ENCODE measurements at places on chromosomes 2 and 18.

GRCh38 chr2:109437325-109438090 lies 176.3 kb downstream of the SEPTIN10 start:
- no peak overlapping the region for H3K27ac ChIP-seq
- peaks cover 25% of the 10 kb centered on the region for H3K4me1 ChIP-seq
- H3K36me3 ChIP-seq, result peaks cover 14% of the 10 kb centered on the region
- H3K27me3 ChIP-seq, result no peaks in the 10 kb centered on the region

DNA sequence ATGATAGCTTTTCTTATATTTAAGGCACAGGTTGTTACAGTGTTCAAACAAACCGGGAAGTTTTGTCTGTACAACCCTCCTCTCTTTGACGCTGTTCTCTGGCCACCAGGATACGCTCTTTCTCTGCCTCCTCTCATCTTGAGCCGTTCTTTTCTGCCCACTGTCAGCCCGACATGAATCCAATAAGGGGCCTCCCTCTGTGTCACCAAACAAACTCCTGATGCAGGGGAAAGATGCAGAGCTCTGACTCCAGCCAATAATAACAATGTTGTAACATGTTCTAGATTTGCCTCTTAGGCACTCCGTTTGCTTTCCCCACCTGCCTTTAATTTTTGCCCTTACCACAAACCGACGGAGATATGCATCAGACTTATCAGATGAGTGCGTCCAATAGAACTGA lies 449.3 kb downstream of the SLC4A3 start:
- H3K27me3 ChIP-seq, result no peaks in the 10 kb centered on the region
- peak overlapping the region; percentile 44 for H3K4me3 ChIP-seq

DNA sequence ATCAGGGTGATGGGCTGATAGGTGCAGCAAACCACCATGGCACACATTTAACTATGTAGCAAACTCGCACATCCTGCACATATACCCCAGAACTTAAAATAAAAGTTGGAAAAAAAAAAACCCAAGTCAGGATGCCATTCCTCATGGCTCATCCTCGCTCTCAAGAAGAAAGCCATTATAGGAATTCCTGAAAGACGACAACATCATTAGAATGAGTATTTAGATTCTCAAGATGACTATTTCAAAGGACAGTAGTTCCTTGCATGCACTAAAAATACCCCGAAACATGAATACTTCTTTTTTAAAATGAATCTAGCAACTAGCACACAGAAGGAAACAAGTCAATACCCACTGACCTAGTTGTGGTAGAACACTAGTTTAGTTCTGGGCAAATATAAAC lies 285.8 kb upstream of the REV1 start:
- H3K27me3 ChIP-seq, result no peaks in the 10 kb centered on the region
- no peak overlapping the region for H3K4me3 ChIP-seq
- no peaks in the 10 kb centered on the region for H3K36me3 ChIP-seq
- peaks cover 5% of the 10 kb centered on the region for H3K4me1 ChIP-seq
- H3K27ac ChIP-seq, result peak overlapping the region; percentile 60

- no peak overlapping the region for H3K4me3 ChIP-seq
- H3K27me3 ChIP-seq, result peaks cover 51% of the 10 kb centered on the region
- DNase-seq, result no peak
Measured at GRCh38 chr18:35876243-35876642, 96.2 kb upstream of the RMP24 start.

- DNase-seq, result no peak
- H3K27me3 ChIP-seq, result no peaks in the 10 kb centered on the region
- no peaks in the 10 kb centered on the region for H3K4me1 ChIP-seq
- H3K36me3 ChIP-seq, result no peaks in the 10 kb centered on the region
- no peak overlapping the region for H3K27ac ChIP-seq
Measured at GRCh38 chr2:48169141-48169592, 262.9 kb upstream of the FBXO11 start.

DNA sequence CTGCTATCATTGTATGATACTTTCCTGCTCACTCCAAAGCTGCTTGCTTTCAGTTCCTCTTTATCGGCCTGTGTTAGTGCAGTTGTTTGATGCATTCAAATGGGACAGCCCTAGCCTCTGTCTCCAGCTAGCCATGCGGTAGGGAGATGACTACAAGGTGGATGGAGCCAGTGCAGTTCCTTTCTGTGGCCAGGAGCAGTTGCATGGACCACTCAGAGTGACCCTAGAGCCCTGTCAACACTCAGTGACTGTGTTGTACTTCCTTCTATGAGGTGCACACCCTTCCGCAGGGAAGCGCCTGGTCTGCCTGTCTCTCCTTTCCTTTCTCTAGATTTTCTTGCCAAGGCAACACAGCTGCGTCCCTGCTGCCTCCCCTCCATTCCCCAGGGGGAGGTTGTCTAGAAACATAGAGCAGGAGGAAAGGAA lies 33.8 kb downstream of the KCNS3 start:
- H3K27ac ChIP-seq, result no peak overlapping the region
- DNase-seq, result no peak
- H3K4me3 ChIP-seq, result no peak overlapping the region
- H3K27me3 ChIP-seq, result no peaks in the 10 kb centered on the region

GRCh38 chr2:100143286-100143685 lies 896 bp upstream of the AFF3 start:
- H3K27ac ChIP-seq, result no peak overlapping the region
- peaks cover 12% of the 10 kb centered on the region for H3K27me3 ChIP-seq
- H3K36me3 ChIP-seq, result no peaks in the 10 kb centered on the region
- H3K4me1 ChIP-seq, result no peaks in the 10 kb centered on the region
- H3K4me3 ChIP-seq, result no peak overlapping the region

DNA sequence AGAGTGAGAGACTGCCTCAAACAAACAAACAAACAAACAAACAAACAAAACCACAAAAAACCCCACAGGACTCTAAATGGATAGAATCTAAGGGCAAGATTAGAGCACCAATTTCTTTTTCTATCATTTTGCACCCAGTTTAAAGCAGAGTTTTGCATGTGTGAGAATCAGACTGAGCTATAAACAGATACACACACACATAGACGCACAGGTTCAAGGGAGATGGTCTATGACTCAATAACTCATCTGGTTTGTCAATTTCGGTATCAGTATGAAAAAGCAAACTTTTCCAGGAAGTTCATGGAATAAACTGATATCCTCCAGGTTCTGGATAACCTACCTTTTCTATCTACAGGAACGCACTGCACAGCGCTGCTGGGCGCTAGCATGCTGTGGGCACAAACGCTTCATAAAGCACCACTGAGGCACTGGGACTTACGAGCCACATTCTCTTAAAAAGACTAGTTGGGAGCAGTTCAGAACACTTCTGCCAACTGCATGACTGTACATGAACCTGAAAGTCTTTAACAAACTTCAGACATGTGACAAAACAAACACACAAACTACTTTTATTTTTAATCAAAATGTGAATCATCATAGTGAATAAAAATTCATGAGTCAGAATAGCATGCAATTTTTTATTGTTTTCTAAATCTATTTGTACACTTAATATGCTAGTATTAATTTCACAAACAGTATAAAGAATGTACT lies 46.6 kb downstream of the ID2 start:
- DNase-seq, result no peak
- H3K27ac ChIP-seq, result no peak overlapping the region
- no peaks in the 10 kb centered on the region for H3K4me1 ChIP-seq
- H3K27me3 ChIP-seq, result no peaks in the 10 kb centered on the region
- H3K36me3 ChIP-seq, result peaks cover 43% of the 10 kb centered on the region

GRCh38 chr2:160703648-160704585 lies 210.3 kb upstream of the RBMS1 start:
- no peak overlapping the region for H3K4me3 ChIP-seq
- H3K27me3 ChIP-seq, result no peaks in the 10 kb centered on the region
- H3K4me1 ChIP-seq, result peaks cover 3% of the 10 kb centered on the region
- peak; percentile 33 for DNase-seq
- no peaks in the 10 kb centered on the region for H3K36me3 ChIP-seq

DNA sequence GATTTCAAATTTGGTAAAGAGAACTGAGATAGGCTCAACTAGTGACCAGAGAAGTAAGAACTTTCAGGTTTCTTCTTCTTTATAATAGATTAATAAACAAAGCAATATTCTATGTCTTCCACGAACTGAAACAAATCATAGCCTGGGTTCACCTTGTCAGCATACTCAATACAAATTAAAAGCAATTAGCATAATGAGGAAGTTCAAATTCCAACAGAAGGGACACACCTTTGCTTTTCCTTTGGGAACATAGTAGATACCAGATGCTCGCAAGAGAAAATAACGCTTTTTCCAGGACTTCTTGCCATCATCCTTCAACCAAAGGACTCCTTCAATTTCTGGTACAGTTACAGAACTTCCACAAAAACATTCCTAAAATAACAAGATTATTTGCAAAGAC lies 79.9 kb downstream of the RAPH1 start:
- H3K27ac ChIP-seq, result no peak overlapping the region
- peaks cover 2% of the 10 kb centered on the region for H3K4me1 ChIP-seq
- DNase-seq, result no peak
- no peak overlapping the region for H3K4me3 ChIP-seq
- no peaks in the 10 kb centered on the region for H3K27me3 ChIP-seq

- H3K36me3 ChIP-seq, result peaks cover 7% of the 10 kb centered on the region
- no peaks in the 10 kb centered on the region for H3K27me3 ChIP-seq
- no peaks in the 10 kb centered on the region for H3K4me1 ChIP-seq
Measured at GRCh38 chr18:24446453-24446852, 14.0 kb upstream of the HRH4 start.

DNA sequence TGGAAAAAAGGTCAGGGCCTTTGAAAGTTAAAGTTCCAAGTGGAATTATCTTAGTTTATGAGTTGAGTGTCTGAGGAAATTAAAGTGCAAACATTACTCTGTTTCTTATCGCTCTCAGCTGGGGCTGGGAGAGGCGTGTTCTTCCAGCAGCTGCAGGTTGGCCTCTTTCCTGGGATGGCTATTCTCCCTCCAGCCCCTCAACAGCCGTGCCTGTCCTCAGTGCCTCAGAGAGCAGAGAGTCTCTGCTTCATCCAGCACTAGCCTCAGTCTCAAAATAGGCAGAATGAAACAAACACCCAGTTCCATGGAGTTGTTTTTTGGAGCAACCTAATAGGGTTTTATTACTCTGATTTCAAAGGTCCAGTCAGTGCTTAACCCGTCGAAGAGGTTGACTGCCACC lies 298.1 kb downstream of the GALR1 start:
- H3K27me3 ChIP-seq, result no peaks in the 10 kb centered on the region
- no peaks in the 10 kb centered on the region for H3K4me1 ChIP-seq
- no peak for DNase-seq
- H3K27ac ChIP-seq, result no peak overlapping the region
- no peaks in the 10 kb centered on the region for H3K36me3 ChIP-seq

- no peak for DNase-seq
- peaks cover 19% of the 10 kb centered on the region for H3K27me3 ChIP-seq
- H3K4me1 ChIP-seq, result peaks cover 5% of the 10 kb centered on the region
- no peaks in the 10 kb centered on the region for H3K36me3 ChIP-seq
- no peak overlapping the region for H3K4me3 ChIP-seq
Measured at GRCh38 chr18:63182861-63183260, 136.7 kb downstream of the BCL2 start.

GRCh38 chr18:48949050-48949605 lies 1.6 kb downstream of the SMAD7 start:
- peaks cover 18% of the 10 kb centered on the region for H3K4me1 ChIP-seq
- peak overlapping the region; percentile 74 for H3K27ac ChIP-seq
- peak; percentile 64 for DNase-seq
- H3K4me3 ChIP-seq, result peak overlapping the region; percentile 84

DNA sequence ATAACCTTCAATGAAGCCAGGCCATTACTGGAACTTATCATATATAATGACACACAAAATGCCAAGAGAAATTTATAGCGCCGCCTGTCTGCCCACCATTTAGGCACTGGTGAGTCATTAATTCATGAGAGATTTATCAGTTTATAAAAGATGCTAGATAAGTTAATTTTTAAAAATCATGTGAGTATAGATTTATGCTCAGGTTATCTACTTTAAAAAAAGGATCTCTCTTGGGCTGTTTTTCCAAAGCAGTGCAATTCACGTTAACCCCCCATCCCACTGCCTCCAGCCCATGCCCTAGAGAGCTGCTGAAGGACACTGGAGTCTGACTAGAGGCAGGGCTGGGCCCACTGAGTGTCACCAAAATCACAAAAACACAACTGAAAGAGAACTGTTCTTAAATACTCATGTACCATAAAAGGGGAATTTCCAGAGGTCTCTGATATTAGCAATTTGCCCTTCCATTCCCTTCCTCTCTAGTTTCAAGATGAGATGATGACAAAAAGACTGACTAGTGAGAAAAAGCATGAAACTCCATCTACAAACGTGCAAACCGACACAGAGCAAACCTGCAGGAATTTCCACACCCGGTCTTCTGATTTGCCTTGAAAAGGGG lies 160.8 kb downstream of the BCL2 start:
- H3K4me1 ChIP-seq, result peaks cover 12% of the 10 kb centered on the region
- no peak for DNase-seq
- no peaks in the 10 kb centered on the region for H3K36me3 ChIP-seq
- no peak overlapping the region for H3K4me3 ChIP-seq
- H3K27me3 ChIP-seq, result peaks cover 7% of the 10 kb centered on the region
- no peak overlapping the region for H3K27ac ChIP-seq

DNA sequence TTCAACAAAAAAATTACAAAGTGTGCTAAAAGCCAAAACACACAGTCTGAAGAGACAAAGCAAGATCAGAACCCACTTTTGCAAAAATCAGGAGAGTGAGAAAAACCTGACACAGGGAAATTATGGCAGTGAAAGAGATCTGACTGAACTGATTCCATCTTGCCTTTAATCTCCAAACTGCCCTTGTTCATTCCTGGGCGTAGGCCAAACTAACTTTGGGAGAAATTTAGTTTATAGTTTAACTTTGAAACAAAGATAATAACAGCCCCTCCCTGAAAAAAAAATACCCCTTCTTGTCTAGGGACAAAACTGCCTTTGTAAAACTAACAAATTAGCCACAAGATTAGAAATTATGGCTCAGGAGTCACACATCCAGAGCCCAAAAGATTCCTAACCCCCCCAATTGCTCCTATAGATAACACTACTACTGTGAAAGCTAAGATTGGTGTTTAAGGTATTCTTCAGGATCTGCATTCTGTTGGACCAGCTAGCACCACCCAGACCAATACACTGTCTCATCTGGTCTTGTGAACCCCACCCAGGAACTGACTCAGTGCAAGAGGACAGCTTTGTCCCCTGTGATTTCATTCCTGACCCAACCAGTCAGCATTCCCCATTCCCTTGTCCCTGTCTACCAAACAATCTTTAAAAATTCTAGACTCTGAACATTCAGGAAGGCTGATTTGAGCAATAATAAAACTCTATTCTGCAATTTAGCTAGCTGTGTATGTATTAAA lies 226.1 kb upstream of the SH3BP4 start:
- no peak for DNase-seq
- H3K4me3 ChIP-seq, result no peak overlapping the region
- no peaks in the 10 kb centered on the region for H3K27me3 ChIP-seq
- peaks cover 6% of the 10 kb centered on the region for H3K4me1 ChIP-seq

DNA sequence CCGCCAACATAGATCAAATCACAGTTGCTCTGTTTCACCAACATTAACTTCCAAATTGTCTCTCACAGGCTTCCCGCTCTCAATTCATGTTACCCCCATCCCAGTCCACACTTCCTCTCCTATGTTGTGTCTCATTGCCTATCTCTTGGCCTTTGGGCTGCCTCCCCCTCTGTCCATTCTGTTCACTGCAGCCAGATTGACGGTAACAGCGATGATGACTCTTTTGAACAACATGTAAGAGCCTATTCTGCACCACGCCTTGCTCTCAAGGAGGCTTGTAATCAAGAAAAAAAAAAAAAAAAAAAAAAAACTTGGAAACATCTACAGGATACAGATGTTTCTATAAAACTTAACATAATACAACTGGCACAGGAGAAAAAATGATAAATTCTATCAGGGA lies 77.3 kb upstream of the RMDN2 start:
- no peaks in the 10 kb centered on the region for H3K4me1 ChIP-seq
- no peaks in the 10 kb centered on the region for H3K36me3 ChIP-seq
- H3K4me3 ChIP-seq, result no peak overlapping the region
- no peak overlapping the region for H3K27ac ChIP-seq
- no peaks in the 10 kb centered on the region for H3K27me3 ChIP-seq
- DNase-seq, result no peak

- peaks cover 5% of the 10 kb centered on the region for H3K4me1 ChIP-seq
- DNase-seq, result peak; percentile 63
- H3K36me3 ChIP-seq, result no peaks in the 10 kb centered on the region
- H3K4me3 ChIP-seq, result no peak overlapping the region
- H3K27ac ChIP-seq, result no peak overlapping the region
Measured at GRCh38 chr2:157492189-157492773, 48.4 kb upstream of the CYTIP start.

Measured in mesenchymal stem cell (in vitro differentiated cells and primary cell).